ENCODE measurements at places on chromosomes 4 and X. TPM values are rescaled to one million over a fixed set of nuclear protein-coding genes. Genes with fewer than 3 reads are reported as not detected.

MAEA gene
- 106 TPM for total RNA-seq

ADH1B gene
- total RNA-seq: not detected

PPEF2 gene
- total RNA-seq: 0.24 TPM

NLGN3 gene
- total RNA-seq: 1.3 TPM

BLOC1S4 gene
- 25.3 TPM for total RNA-seq

SLC30A9 gene
- 35.2 TPM for total RNA-seq

PTTG2 gene
- total RNA-seq: 2.8 TPM

ZNF630 gene
- not detected for total RNA-seq

GRCh38 chr4:186144198-186144945 is 39.9 kb downstream of the FAM149A start:
- H3K27ac ChIP-seq: no peak overlapping the region
- H3K27me3 ChIP-seq: peaks cover 39% of the 10 kb centered on the region
- peaks cover 10% of the 10 kb centered on the region for H3K4me1 ChIP-seq
- no peak for DNase-seq
- no peak overlapping the region for H3K4me3 ChIP-seq

- H3K4me3 ChIP-seq: no peak overlapping the region
- DNase-seq: no peak
- H3K4me1 ChIP-seq: no peaks in the 10 kb centered on the region
Measured at GRCh38 chr4:124478470-124478869, 234.1 kb downstream of the ANKRD50 start.

GRCh38 chr4:153616006-153616555 is 68.0 kb upstream of the TLR2 start:
- H3K4me3 ChIP-seq: no peak overlapping the region
- no peaks in the 10 kb centered on the region for H3K4me1 ChIP-seq
- DNase-seq: no peak
- H3K36me3 ChIP-seq: peaks cover 7% of the 10 kb centered on the region
- no peak overlapping the region for H3K27ac ChIP-seq

GRCh38 chr4:2850966-2851798 is 7.5 kb downstream of the ADD1 start:
- peaks cover 4% of the 10 kb centered on the region for H3K36me3 ChIP-seq
- no peak overlapping the region for H3K4me3 ChIP-seq
- H3K4me1 ChIP-seq: peaks cover 90% of the 10 kb centered on the region
- H3K27ac ChIP-seq: peak overlapping the region; percentile 81
- no peaks in the 10 kb centered on the region for H3K27me3 ChIP-seq

GRCh38 chrX:13835825-13836224 is 18.9 kb upstream of the GPM6B start:
- no peaks in the 10 kb centered on the region for H3K36me3 ChIP-seq
- H3K27me3 ChIP-seq: no peaks in the 10 kb centered on the region
- DNase-seq: no peak
- H3K27ac ChIP-seq: no peak overlapping the region
- no peak overlapping the region for H3K4me3 ChIP-seq
- no peaks in the 10 kb centered on the region for H3K4me1 ChIP-seq

DNA sequence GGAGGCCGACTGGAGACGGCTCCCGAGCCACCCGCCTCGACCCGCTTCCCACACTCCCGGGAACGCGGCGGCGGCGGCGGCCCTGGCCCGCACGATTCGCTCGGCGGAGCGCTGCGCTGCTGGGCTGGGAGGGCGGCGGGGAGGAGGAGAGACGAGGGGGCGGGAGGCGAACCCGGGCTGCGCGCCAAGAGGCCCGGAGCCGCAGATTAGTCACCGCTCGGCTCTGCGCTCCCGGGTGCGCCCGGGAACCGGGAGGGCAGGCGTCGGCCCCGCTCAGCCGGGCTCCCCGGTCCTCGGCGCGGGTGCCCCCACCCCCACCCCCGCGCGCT is 11.2 kb upstream of the BCOR start:
- no peak overlapping the region for H3K27ac ChIP-seq
- no peaks in the 10 kb centered on the region for H3K36me3 ChIP-seq
- H3K27me3 ChIP-seq: no peaks in the 10 kb centered on the region
- H3K4me3 ChIP-seq: no peak overlapping the region
- H3K4me1 ChIP-seq: peaks cover 18% of the 10 kb centered on the region
- DNase-seq: peak; percentile 58

DNA sequence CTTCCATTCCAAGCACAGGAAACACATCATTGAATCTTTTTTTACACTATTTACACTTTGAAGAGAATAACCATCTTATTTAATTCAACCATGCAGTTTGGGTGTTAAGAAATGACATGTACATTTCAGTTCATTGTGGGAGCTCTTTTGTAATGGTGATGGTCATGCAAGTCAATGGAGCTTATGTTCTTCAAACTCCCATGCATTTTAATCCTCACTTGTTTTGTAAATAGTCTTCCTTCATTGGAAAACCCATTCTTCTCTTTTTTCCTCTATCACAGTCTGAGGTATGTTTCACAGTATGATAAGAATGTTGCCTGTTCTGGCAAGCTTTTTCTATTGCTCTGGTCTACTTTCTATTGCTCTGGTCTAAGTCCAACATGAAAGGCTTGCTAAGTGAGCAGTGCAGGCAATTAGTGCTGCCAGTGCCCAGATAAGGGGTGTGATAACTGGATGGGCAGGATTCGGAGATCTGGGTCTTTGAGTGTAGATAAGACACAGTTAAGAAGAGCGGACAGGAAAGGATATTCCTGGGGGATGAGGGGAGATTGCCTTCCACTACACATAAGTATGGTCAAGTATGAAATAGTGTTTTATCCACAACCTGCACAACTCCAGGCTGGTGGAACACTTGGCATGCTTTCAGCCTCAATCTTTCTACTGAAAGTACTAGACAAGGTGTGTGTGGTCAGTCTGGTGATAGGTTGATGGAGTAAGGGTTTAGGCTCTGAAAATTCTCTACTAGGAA is 17.1 kb downstream of the AFP start:
- H3K27me3 ChIP-seq: no peaks in the 10 kb centered on the region
- H3K36me3 ChIP-seq: no peaks in the 10 kb centered on the region
- no peak for DNase-seq
- H3K27ac ChIP-seq: no peak overlapping the region
- H3K4me3 ChIP-seq: no peak overlapping the region
- no peaks in the 10 kb centered on the region for H3K4me1 ChIP-seq

DNA sequence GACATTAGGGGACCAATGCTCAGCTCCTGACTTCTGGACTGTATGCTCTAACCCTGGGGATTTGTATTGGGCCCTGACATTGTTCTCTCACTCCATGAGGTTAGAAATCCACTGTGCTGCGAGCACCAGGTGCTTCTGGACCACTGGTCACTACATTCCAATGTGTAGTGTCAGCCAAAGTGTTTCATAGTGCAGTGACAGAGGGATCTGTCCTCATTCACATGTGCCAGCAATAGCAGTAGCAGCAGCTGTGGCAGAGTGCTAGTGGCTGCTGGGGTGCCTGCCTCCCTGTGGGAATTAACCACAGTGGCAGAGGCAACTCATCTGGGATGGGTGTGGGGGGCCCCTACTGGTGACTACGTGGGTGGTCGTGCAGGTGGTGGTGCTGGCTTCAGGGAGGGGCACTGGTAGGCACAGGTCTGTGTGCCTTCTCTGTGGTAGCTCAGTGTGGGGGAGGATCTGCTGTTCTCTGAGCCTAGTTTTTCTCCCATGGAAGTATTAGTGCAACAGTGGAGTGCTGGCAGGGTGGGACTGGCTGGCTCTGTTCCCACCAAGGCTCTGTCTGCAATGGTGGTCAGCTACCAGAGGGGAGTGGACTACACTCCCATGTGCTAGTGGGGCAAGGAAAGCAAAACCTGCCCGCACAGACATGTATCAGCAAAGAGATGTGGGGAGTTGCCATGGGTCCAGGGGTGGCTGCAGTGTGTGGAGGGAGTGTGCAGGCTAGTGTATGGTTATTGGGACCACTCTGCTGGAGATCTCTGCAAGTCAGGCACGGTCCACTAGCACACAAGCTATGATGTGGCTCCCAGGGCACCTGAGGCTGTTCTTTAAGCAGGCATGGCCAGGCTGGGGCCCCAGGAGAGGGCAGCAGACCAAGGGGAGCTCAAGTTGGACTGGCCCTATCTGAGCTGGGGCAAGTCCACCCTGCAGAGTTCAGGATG is 78.5 kb downstream of the SCLT1 start:
- H3K4me3 ChIP-seq: no peak overlapping the region
- no peaks in the 10 kb centered on the region for H3K36me3 ChIP-seq
- H3K27me3 ChIP-seq: no peaks in the 10 kb centered on the region
- no peak for DNase-seq
- no peaks in the 10 kb centered on the region for H3K4me1 ChIP-seq
- H3K27ac ChIP-seq: no peak overlapping the region

- H3K4me3 ChIP-seq: no peak overlapping the region
- H3K27me3 ChIP-seq: no peaks in the 10 kb centered on the region
- no peaks in the 10 kb centered on the region for H3K36me3 ChIP-seq
- H3K4me1 ChIP-seq: no peaks in the 10 kb centered on the region
Measured at GRCh38 chr4:156734965-156735895, 236.4 kb downstream of the PDGFC start.

DNA sequence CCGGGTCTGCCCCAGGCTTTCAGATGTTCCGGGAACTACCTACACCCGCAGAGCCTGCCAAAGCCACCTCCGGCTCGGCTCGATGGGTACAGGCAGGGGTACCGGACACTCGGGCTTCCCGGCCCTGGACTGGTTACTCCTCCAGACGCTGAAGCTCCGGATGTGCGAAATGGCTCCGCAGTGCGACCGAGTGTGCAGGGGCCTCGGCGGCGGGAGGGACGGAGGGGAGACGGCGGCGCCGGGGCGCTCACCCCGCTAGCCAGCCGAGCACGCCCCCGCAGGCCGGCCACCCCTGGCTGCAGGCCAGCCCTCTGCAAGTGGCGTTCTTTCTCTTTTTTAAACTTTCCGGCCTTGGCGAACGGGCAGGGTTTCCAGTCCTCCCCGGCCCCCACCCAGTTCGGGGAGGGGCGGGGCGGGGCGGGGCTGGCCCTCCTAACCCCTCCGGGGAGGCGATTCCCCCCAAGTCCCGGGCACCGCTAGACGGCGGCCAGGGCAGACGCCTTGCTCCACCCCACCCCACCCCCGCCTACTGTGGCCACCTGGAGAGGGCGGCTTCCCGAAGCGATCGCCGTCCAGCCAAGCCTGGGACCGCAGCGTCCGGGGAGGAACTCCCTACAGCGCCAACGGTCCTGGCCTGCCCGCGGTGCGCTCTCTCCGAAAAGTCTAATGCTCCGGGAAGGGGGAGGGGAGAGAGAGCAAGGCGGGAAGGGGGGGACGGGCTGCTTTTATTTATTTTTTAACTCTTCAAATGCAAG is 7.5 kb downstream of the BCOR start:
- H3K27me3 ChIP-seq: no peaks in the 10 kb centered on the region
- no peak for DNase-seq
- H3K4me3 ChIP-seq: peak overlapping the region; percentile 52
- H3K36me3 ChIP-seq: no peaks in the 10 kb centered on the region
- H3K4me1 ChIP-seq: peaks cover 56% of the 10 kb centered on the region

DNA sequence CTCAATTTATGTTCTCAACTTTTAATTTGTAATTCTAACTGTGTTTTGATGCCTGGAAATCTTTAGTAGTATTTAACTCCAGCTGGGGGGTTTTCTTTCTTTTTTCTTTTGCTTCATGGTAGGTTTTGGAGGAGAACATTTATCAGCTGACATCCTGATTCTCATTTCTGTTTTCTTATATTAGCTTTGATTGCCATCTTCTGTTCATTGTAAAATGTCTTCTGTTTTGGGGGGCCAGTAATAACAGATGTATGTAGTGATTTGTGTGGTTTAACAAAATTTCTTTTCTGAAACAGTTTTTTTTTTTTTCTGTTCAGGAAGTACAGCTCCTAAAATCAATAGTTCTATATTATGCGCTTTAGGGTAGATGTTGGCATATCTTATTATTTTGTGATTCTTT is 182.2 kb downstream of the GABRB1 start:
- no peaks in the 10 kb centered on the region for H3K27me3 ChIP-seq
- no peak overlapping the region for H3K27ac ChIP-seq
- DNase-seq: no peak
- no peak overlapping the region for H3K4me3 ChIP-seq

DNA sequence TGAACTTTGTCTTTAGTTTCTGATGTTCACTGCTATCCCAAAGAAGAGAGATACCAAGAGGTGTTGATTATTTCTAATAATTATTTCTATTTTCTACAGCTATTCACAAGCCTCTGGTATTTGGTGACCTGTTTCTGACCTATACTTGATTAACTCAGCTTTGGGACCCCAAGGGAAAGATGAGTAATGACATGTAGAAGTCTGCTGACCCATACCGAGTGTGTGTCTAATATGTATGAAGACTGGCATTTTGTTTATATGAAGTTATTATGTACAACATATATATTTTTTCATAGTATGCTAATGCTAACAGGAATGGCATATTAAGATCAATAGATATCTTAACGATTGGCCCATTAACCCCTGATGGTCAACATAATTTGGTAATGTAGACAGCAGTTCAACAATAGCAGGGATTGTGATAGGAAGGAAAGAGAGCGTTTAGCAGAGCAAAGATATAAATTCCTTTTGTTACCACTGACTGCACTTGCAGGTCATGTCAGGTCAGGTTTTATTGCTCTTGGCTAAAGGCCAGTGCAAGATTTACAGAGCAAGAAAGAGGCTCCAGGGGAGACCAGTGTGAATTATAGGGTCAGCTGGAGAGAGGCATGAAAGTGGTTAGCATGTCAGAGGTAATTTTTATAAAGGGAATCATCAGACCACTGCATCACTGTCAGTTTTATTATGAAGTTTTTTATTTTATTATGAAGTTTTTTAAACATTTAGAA is 94.7 kb upstream of the DIPK2B start:
- no peaks in the 10 kb centered on the region for H3K36me3 ChIP-seq
- no peaks in the 10 kb centered on the region for H3K4me1 ChIP-seq
- H3K27me3 ChIP-seq: no peaks in the 10 kb centered on the region
- no peak for DNase-seq
- no peak overlapping the region for H3K4me3 ChIP-seq

DNA sequence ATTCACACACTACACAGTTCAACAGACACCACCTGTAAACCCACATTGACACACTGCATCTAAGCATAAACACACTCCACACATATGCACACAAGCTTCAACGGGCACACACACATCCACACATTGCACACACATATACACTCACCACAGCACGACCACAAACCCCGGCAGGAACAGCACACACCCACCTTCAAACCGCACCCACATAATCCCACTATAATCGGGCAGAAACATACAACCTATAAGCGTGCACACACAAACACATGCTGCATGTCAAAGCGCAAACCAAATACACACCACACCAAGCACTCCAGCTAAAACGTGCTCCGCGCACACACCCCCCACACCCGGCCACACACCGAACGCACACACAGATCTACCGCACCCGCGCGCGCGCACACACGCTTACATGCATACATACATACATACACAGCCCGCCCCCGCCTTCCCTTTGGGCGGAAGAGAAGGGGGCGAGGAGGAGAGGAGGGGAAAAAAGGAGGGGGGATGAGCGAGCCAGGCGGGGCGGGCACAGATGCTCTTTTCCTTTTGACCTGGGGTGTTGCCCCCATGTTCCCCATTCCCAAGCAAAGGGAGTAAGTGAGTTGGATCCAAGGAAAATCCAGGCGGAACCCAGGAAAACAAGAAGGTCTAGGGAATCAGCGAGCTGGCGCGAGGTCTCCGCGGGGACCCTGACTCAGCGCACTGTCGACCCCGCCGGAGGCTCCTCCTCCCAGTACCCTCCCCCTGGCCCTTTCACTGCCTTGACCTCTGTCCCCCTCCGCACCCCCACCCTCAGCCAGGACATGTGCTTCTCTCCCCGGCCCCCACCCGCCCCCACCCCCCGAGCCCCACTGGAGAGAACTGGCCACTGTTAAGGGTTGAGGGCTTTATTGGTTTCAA is 9.9 kb downstream of the ARHGAP36 start:
- H3K4me1 ChIP-seq: no peaks in the 10 kb centered on the region
- H3K27ac ChIP-seq: no peak overlapping the region
- DNase-seq: no peak
- no peak overlapping the region for H3K4me3 ChIP-seq
- no peaks in the 10 kb centered on the region for H3K36me3 ChIP-seq
- H3K27me3 ChIP-seq: peaks cover 4% of the 10 kb centered on the region

- H3K4me3 ChIP-seq: peak overlapping the region; percentile 77
- peak overlapping the region; percentile 95 for H3K27ac ChIP-seq
- DNase-seq: no peak
- H3K36me3 ChIP-seq: no peaks in the 10 kb centered on the region
Measured at GRCh38 chrX:53682885-53683555, 3.5 kb downstream of the HUWE1 start.

Measured in B cell (primary cell).